ENCODE measurements at places on chromosomes 12 and 14.

DNA sequence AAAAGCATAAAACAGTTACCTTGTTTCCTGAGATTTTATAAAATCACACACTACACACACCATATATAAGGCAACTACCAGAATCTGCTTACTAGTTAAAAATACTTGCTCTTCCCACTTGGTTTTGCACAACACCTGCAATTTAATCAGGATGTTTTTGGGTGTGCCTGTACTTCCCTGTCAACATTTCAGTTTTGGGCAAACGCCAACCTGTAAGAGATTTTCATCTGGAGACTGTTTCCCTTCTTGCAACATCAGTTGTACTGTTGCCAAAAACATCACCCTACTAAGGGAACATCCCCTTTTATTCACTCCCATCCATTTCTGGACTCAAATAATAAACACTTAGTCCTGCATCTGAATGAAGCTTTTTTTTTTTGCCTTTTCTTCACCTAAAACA, 172.3 kb downstream of the DUSP6 start:
- no peak for DNase-seq

- DNase-seq, result no peak
Measured at GRCh38 chr12:89067421-89068187, 284.7 kb downstream of the DUSP6 start.

- DNase-seq, result no peak
Measured at GRCh38 chr12:101207086-101207780, 2.8 kb downstream of the SLC5A8 start.

- DNase-seq, result no peak
Measured at GRCh38 chr12:30792648-30793499, 38.1 kb upstream of the CAPRIN2 start.

DNA sequence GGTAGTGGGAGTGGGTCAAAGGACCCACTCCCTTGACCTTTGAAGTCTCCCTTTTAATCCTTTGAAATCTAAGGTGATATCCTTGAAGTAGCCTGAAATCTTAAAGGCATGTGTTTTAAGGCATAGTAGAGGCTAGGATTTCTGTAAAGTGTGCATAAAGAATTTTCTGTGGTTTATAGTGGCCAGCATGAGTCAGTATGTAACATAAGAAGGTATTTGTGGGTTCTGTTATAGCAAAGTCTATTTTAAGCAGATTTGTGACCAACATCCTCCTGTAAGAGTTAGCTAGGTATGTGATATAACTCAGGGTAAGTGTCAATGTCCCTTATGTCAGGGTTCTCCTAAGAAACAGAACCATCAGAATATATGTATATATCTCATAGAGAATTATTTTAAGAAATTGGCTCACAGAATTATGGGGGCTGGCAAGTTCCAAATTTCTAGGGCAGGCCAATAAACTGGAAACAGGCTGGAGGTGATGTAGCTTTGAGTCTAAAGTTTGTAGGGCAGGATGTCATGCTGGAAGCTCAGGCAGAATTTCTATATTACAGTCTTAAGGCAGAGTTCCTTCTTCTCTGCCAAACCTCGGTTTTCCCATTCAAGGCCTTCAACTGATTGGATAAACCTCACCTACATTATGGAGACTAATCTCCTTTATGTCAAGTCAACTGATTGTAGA, 18.7 kb upstream of the EPYC start:
- DNase-seq, result no peak

Data from NCI-H1436 treated with DMSO at 0.1 percent for 48 hours (cell line).